ENCODE measurements at places on chromosomes 3 and 15. TPM values are rescaled to one million over a fixed set of nuclear protein-coding genes. Genes with fewer than 3 reads are reported as not detected.

The CADPS gene
- under 0.01 TPM for total RNA-seq

The PLSCR5 gene
- total RNA-seq: not detected

The ZDHHC23 gene
- total RNA-seq: 6.8 TPM

The ROPN1 gene
- not detected for total RNA-seq

The ANKRD34C gene
- not detected for total RNA-seq

The TIMP4 gene
- not detected for total RNA-seq

The MOBP gene
- total RNA-seq: 0.10 TPM

The SOX2 gene
- under 0.01 TPM for total RNA-seq

Data from mononuclear cell (primary cell).